ENCODE measurements at places on chromosomes 11 and 22.
A peak's percentile ranks its signal among the peaks of the same experiment; 100 is the strongest.

GRCh38 chr11:134951305-134951700 is 539.3 kb upstream of the B3GAT1 start:
- no peak for DNase-seq

DNA sequence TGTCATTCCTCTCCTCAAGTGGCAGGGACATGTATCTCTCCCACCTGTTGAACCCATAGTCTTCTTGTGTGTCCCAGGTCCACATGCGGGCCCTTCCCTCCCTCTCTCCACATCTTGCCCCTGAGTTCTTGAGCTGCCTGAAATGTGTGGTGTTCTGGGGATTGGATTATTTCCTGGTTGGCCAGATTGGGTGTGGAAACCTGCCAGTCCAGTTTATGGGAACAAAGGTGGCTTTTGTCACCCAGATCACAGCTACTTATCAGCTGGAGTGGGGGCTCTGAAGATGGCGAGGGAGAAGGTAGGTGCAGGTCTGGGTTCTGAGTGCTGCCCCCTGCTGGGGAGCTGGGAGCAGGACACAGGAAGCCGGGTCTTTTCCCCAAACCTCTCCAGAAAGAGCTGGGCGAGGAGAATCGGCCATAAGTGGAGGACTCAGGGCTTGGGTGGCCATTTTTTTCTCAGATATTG is 14.2 kb downstream of the DTX4 start:
- peak; percentile 49 for DNase-seq

DNA sequence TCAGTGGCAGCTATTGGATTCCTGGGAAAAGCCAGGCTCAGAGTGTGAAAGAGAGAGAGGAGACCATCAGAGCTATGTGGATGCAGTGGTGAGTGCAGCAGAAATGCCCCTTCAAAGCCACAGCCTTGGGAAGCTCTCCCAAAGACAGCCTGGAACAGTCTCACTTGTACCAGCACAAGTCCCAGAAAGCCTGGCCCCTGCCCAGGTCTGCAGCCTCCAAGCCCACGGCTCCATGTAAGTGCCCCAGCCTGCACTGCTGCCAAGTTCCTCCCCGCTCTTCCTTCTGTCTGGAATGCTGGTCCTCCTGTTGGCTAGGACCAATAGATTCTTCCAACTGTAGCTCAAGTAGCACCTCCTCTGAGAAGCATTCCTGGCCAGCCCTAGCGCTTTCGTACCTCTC is 539.7 kb downstream of the MIAT start:
- no peak for DNase-seq

DNA sequence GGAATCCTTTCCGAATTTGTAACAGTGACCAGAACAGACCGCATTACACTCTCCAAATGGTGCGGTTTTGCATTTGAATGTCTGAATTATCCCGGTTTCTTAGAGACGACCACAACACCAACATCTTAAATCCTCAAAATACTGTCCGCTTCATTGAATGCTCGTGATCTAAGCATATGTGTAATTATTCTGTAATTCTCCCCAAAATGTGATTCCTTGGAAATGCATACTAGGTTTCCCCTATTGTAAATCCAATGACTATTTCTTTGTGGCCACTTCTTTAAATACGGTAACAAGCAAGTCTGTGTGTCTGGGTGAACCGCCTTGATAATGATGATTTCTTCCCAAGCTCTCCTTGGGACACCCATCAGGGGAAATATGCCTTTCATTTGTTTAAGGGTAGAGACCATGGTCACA is 87.3 kb upstream of the DBX1 start:
- no peak for DNase-seq

Data from NB4 (cell line).